Endothelial cell of umbilical vein (primary cell): ENCODE measurements at places on chromosomes 16 and 17. TPM values are rescaled to one million over a fixed set of nuclear protein-coding genes. Genes with fewer than 3 reads are reported as not detected.

Gene PGP
- total RNA-seq, result 29.6 and 32.0 TPM in 2 replicates

Gene TUBB3
- total RNA-seq, result 164 and 215 TPM in 2 replicates

Gene ABR
- total RNA-seq, result 78.9 and 96.8 TPM in 2 replicates

Gene CACNG1
- total RNA-seq, result not detected in 2 replicates

Gene ADCY7
- total RNA-seq, result 9.3 and 9.7 TPM in 2 replicates

Gene TBC1D3E
- total RNA-seq, result not detected in 2 replicates

Gene DCAKD
- 29.0 and 30.8 TPM in 2 replicates for total RNA-seq

Gene MAP2K6
- 11.4 and 13.9 TPM in 2 replicates for total RNA-seq

Gene STH
- not detected in 2 replicates for total RNA-seq

Gene ZNF207
- total RNA-seq, result 206 and 209 TPM in 2 replicates
